ENCODE measurements at places on chromosomes 2 and 18.

DNA sequence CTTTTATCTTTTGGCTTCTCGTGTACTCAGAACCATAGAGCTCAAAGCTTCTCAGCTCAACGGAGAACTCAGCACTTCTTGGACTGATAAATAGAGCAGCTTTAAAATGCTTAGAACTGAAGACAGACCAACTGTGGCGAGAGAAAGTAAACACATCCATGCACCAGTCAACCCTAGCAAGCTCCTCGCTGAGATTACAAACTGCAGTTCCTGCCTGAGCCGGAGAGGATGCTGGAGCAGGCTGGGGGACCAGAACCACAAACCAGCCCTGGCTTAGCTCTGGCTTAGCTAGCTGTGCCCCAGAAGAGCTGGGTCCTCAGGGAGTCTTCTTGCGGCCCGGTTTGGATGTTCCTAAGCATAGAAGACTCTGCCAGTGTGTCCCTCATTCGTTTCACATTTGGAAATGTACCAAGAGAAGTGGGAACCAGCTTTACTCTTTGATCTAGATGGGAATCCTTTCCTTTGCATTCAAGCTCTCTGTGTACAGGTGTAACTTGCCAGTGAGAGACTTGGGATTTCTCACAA is 5.6 kb downstream of the PAX8 start:
- peak; percentile 57 for DNase-seq

DNA sequence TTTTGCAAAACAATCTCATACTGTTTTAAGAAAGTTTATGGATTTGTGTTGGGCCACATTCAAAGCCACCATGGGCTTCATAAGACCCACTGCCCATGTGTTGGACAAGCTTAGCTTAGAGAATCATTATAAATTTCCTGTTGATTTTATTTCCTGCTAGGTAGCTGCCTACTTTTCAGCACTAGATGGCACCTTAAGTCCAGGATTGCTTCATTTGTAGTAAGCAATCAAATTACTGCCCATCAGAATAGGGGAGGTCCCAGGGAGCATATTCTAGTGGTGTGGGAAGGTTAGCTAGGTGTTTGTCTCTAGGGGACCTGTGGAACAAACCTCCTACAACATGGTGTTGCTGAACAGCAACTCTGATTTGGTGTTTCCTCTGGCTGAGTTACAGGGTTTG is 11.0 kb upstream of the DCDC2C start:
- peak; percentile 74 for DNase-seq

- no peak for DNase-seq
Observed at GRCh38 chr2:65532937-65533336, 100.5 kb upstream of the SPRED2 start.

DNA sequence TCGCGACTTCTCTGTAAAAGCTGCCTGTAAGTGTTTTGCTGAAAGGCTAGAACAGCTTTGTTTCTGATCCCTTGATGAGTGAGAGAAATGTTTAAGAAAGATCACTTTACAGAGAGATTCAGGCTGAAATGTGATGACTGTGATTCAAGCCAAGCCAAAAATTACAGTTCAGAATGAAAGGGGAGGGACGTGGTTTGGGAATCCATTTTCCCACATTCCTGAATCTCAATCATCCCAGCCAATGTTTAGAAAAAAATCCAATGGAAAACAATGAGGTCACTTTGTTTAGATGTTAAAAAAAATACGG is 416.7 kb downstream of the ARHGAP15 start:
- no peak for DNase-seq

All from NCI-H82 (cell line).